GM19239 (cell line): ENCODE measurements at places on chromosomes 12 and 14.

DNA sequence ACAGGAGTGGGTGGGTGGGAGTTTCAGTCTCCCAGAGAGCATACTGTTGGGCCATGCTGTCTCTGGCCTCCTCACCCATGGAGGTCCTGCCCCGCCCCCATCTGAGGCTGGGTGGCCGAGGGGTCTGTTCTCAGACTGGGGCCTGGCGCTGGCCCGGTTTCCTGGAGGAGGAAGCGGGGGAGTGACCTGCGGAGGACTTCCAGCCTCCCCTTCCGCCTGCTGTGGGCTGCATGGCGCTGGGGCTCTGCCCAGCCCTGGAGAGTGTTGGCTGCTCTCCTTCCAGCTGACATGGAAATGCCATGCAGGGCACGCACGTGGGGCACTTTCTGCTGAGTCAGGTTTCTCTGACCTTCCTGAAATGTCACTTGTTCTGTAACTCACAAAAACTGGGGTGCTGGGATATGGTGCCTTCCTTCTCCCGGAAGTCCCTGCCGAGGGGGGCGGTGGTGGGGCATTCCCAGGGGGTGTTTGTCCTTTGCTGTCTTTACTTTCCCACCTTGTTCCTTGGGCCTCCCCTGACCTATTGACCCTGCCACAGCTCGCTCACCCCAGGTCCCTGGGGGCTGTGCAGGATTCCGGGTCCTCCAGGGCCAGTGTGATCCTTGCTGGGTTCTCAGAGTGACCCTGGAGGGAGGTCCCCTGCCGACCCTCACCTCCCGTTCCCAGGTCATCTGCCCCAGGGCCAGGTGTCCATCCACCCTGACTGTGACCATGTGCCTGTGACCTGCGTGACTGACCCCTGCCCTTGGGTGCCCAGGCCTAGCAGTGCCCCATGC, 23.6 kb downstream of the PACS2 start:
- DNase-seq, result no peak

DNA sequence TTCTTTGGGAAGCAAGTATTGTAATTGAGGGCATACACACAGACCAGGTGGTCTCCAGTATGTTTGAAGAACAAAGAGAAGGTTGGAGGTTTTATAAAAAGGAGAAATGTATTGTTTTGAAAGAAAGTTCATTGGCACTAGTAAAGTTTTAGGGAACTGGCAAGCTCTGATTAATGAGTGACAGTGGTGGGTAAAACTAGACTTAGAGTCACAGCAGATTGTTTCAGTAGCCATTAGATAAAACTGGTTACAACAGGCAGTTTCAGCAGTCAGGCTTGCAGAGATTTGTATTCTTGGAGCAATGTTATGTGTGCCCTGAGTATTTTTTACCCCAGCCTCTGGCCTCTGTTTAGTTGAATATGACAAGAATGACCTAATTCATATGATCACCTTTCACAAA, 49.1 kb upstream of the ARID2 start:
- DNase-seq, result no peak

- no peak for DNase-seq
Measured at GRCh38 chr12:95642583-95642982, 91.3 kb upstream of the USP44 start.

DNA sequence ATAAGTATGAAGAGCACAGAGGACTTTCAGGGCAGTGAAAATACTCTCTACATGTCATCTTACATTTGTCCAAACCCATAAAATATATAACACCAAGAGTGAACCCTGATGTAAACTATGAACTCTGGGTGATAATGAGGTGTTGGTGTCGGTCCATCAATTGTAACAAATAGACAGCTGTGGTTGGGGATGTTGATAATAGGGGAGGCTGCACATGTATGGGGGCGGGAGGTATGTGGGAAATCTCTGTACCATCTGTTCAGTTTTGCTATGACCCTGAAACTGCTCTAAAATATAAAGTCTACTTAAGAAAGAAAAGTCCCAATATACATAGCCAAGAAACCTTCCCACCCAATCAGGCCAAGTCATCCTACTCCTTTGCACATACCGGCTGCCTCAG, 88.5 kb downstream of the GPR135 start:
- no peak for DNase-seq

GRCh38 chr14:64298773-64299172, 4.6 kb upstream of the ESR2 start:
- no peak for DNase-seq
